ENCODE measurements at places on chromosomes 12 and 14.

DNA sequence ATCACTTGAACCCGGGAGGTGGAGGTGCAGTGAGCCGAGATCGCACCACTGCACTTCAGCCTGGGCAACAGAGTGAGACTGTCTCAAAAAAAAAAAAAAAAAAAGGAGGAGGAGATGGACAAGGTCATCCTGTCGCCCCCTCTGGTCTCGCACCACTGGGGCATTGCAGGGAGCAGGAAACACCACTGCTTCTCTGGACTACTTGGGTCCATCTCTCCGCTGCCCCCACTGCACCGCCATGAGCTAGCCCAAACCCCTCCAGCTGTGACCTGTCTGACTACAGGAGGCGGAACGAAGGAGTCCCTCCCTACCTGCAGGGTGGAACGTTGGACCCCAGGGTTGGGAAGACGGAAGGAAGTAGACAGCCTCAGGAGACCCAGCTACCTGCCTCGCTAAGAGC lies 18.2 kb upstream of the FAM222A start:
- DNase-seq, result no peak

DNA sequence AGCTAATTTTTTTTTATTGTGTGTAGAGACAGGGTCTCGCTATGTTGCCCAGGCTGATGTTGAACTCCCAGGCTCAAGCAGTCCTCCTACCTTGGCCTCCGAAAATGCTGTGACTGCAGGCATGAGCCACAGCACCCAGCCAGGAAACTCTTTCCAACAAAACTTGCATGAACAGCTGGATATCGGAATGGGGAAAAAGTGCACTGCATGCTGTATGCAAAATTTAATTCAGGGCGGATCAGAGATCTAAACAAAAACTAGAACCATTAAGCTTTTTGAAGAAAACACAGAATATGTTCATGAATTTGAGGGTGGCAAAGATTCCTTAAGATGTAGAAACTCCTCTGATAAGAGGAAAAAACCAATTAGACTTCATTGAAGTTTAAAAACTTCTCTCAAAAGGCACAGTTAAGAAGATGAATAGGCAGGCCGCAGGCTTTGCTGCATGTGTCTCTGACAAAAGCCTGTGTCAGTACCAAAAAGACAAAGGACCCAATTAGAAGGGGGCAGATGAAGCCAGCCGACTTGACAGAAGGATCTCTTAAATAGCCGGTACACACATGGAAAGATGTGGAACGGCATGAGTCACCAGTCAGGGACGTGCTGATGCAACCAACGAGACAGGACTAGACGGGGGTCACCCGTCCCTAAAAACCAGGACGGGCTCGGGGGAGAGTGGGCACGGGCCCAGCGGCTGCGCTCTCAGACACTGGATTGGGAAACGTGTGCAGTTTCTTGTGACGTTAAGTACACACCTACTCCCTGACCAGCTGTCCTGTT lies 34.8 kb upstream of the MMP17 start:
- no peak for DNase-seq

GRCh38 chr12:104750061-104750460 lies 208.0 kb downstream of the SLC41A2 start:
- no peak for DNase-seq

DNA sequence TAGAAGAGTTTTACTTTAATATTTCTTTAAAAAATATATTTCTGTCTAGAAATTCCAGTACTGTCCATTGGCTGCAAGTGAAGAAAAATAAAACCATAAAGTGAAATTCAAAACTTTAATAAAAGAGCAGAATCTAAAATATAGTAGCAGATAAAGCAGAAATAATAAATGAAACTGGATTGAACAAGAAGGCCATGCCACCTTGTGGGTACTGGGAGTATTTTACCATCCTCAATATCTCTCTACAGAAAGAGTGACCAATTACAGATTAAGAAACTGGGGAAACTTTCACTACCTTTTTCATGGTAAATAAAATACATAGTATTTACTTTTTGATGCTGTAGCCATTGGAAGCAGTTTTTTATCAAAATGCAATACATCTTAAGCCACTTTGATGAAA lies 220.5 kb downstream of the BCAT1 start:
- DNase-seq, result no peak

DNA sequence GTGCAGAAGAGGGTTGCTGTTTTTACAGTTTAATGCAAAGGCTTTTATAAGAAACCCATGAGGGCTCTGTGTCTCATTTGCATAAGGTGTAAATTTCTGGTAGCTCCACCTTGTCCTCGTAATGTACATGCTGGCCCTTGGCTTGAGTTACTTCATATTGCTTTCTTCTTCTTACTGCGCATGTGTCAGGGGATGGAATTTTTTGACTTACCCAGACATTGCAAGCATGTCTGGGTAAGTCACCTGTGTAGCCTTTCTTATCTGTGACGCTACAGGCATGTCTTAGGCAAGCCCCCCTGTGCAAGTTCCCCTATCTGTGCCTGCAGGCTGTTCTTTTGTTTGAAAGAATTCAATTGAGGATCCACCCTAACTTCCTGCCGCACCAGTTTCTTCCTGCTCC lies 274.2 kb downstream of the ETNK1 start:
- no peak for DNase-seq

DNA sequence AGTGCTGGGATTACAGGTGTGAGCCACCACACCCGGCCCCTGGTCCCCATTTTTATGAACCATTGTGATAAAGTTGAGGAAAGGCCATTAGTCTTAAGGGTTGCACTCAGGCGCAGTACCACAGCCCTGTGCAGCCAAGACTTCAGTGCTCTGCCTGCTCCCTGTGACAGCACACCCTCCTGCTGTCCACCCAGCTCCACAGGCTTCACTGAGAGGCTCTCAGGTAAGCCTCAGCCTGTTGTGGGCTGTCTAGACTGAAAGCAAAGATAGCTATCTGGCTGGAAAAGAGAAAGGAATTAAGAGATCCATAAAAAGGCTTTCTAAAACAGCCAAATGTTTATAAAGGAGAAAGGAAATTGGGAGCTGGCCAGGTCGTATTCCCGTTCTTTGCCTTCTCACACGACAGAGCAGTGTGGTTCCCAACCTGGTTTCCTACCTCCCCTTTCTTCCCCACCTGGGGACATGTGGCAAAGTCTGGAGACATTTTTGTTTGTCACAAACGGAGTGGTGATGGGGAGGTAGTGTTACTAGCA lies 19.1 kb upstream of the DNM1L start:
- no peak for DNase-seq

DNA sequence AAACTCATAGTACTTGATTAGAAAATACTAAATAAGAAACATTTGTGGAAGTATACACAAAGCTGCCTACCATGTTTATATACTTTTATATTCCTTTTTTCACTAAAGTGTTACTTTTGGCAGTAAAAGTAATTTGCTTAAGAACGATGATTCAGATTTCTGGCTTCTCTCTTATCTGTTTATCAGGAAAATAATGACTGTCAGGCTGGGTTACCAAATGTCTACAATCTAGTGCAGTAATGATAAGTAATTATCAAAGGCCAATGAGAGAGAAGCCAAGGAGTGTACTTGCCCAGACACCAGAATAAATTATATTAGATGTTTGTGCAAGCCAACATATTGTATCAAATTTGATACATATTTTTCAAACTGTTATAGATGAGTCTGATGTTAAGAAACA lies 113.4 kb downstream of the RALGAPA1 start:
- no peak for DNase-seq

Data from cortex of kidney (tissue), 1 donor.